ENCODE measurements at places on chromosomes 4 and X. TPM values are rescaled to one million over a fixed set of nuclear protein-coding genes. Genes with fewer than 3 reads are reported as not detected.
A peak's percentile ranks its signal among the peaks of the same experiment; 100 is the strongest.

PAGE1 gene
- not detected for total RNA-seq

CFAP47 gene
- total RNA-seq: not detected

SPINK2 gene
- not detected for total RNA-seq

- H3K4me1 ChIP-seq: peaks cover 20% of the 10 kb centered on the region
- H3K27ac ChIP-seq: no peak overlapping the region
- no peaks in the 10 kb centered on the region for H3K36me3 ChIP-seq
These were observed 7.5 kb downstream of the IL13RA1 start for GRCh38 chrX:118734909-118735308.

DNA sequence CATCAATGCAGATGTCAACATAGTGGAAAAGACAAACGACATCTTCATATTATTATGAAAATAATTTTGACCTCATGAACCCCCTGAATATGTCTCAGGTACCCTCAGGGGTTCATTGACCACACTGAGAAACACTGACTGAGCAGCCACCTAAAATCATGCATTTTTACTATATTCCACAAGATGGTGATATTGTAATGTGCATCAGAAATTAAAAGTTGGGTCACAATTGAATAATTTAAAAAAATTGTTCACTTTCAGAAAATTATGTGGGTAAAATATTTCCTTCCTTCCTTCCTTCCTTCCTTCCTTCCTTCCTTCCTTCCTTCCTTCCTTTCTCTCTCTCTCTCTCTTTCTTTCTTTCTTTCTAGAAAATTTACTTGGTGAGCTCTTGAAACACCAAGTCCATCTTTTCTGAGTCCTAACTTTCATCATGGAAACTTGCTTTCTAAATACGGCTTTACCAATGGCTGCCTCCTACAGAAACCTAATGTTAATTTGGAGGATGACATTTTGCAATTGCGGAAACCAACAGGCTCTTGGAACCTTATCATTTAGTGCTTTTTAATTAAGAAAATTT lies 103.6 kb downstream of the RTL3 start:
- no peak overlapping the region for H3K27ac ChIP-seq
- H3K27me3 ChIP-seq: no peaks in the 10 kb centered on the region
- peak; percentile 21 for DNase-seq
- no peaks in the 10 kb centered on the region for H3K36me3 ChIP-seq

- no peaks in the 10 kb centered on the region for H3K36me3 ChIP-seq
- DNase-seq: no peak
- no peaks in the 10 kb centered on the region for H3K4me1 ChIP-seq
- H3K27ac ChIP-seq: no peak overlapping the region
These were observed 153.0 kb upstream of the TENM3 start for GRCh38 chr4:182090186-182090585.

GRCh38 chrX:97328853-97329390 lies 445.2 kb downstream of the RPA4 start:
- DNase-seq: no peak
- no peak overlapping the region for H3K27ac ChIP-seq
- H3K4me3 ChIP-seq: no peak overlapping the region
- no peaks in the 10 kb centered on the region for H3K27me3 ChIP-seq

DNA sequence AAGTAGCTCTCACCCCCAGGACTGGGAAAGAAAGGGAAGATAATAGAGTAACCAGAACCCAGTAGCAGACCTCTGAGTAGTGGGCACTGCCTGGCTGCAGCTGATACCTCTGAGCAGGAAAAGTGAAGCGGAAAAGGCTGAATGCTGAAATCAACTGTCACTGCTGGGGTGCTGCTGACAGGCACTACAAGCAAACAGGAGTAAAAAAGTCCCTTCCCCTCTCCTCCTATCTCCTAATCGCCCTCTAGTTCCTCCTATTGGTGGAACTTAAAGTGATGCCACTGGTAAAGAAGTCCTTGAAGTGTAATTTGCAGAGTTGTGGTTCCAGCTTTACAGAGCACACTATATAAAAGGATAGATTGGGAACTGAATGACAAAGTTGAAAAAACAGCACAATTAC lies 32.8 kb upstream of the GLRB start:
- H3K36me3 ChIP-seq: no peaks in the 10 kb centered on the region
- DNase-seq: peak; percentile 38
- H3K27ac ChIP-seq: no peak overlapping the region
- peaks cover 4% of the 10 kb centered on the region for H3K4me1 ChIP-seq
- no peaks in the 10 kb centered on the region for H3K27me3 ChIP-seq

Data from GM23248 (cell line).